ENCODE measurements at places on chromosomes 13 and 19.

GRCh38 chr13:34307607-34308006 is 489.7 kb downstream of the RFC3 start:
- no peak for DNase-seq

- no peak for DNase-seq
Observed at GRCh38 chr13:71830736-71831135, 36.3 kb downstream of the DACH1 start.

DNA sequence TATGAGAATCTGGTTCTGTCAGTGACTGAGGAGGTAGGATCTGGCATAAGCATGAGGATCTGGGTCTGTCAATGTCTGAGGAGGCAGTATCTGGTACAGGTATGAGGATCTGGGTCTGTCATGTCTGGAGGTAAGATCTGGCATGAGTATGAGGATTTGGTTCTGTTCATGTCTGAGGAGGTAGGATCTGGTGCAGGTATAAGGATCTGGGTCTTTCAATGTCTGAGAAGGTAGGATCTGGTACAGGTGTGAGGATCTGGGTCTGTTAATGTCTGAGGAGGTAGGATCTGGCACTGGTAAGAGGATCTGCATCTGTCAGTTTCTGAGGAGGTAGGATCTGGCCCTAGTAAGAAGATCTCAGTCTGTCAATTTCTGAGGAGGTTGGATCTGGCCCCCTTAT is 12.4 kb upstream of the PDCD2L start:
- DNase-seq = no peak

GRCh38 chr19:28915202-28915601 is 297.7 kb downstream of the UQCRFS1 start:
- no peak for DNase-seq

- no peak for DNase-seq
Observed at GRCh38 chr19:17468302-17469091, 1.8 kb upstream of the SLC27A1 start.

GRCh38 chr13:59906413-59907049 is 257.2 kb downstream of the DIAPH3 start:
- DNase-seq = no peak

GRCh38 chr19:17616961-17617806 is 61.7 kb downstream of the COLGALT1 start:
- DNase-seq = no peak

DNA sequence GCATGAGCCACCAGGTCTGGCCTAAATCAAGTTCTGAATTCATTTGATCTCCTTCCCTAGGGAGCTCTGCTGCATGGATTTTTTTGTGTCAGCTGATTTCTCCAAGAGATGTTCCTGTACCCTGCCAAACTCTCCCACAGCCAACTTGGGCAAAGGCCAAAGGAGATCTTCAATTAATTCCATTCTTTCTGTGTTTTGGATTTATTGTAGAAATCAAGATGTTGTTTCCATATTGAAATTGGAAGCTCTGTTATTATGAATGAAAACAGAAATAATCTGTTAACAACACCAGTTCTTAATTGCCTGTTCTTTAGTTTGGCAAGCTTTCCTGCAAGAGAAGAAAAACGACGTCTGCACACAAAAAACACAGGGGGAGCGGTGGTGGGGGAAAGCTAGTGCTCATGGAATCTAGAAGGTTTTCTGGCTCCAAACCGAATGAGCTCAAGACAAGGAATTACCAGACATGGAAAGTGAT is 86.5 kb upstream of the ABCC4 start:
- no peak for DNase-seq

DNA sequence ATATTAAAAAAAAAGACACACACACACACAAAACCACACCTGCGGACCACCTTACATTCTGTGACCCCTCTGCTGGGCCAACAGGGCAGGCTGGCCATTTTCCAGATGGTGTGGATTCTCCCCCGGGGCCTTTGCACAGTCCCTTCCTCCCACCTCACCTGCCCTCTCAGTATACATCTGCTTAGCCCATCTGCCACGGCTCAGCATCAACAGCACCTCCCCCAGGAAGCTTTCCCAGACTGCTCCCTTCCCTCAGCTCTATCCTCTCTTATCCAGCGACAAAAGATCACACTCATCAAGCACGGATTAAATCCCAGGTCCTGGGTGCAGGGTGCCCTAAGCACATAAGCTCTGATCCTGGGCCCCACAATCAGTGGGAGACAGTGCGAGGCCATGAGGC is 4.5 kb downstream of the ZNF787 start:
- DNase-seq = no peak

DNA sequence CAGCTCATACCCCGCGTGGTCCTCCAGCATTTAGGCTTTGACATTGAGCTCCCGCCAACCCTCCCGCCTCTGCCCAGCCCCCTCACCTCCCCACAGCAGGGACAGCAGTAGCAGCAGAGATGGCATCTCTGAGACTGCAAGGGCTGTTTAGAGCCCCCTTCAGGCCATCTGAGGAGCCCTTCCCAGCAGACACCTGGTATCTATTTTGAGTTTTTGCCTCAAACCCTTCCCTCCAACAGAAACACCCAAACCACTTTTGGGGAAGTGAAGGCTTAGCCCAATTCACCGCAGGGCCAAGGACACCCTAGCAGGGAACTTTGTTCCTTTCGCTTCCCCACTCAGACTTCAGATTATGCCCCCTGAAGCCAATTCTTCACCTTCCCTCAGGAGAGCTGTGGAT is 6.3 kb upstream of the ZNF175 start:
- DNase-seq = no peak

GRCh38 chr19:2150794-2151338 is 500 bp downstream of the AP3D1 start:
- no peak for DNase-seq

DNA sequence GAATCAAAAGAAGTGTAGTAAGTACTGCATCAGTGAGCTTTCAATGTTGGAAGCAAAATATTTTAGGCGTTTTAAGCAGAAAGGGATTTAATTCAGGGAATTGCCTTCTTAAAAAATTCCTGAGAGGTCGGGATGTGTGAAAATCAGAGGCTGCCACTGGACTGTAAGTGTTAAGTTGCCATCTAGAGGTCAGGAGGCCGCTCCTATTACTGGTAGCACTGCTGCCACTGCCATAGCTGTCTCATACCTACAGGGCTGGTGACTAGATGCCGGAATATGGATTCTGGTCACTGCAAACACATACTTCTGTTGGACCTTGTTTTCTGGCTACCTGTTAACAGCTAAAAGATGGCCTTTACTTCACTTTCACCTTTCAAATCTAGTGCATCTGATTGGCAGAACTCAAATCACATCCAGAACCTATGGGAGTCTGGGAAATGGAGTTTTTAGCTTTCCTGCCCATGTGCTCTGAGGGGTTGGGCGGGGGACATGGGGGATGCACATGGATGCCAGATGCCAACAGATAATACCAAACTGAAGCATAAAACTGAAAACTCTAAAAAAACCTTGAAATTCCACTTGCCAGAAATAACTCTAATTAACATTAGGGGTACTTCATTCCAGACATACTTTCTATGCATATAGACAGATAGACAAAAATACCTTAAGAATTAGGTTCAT is 29.8 kb downstream of the DGKH start:
- no peak for DNase-seq

GRCh38 chr13:95182570-95183265 is 118.5 kb downstream of the ABCC4 start:
- DNase-seq = no peak

DNA sequence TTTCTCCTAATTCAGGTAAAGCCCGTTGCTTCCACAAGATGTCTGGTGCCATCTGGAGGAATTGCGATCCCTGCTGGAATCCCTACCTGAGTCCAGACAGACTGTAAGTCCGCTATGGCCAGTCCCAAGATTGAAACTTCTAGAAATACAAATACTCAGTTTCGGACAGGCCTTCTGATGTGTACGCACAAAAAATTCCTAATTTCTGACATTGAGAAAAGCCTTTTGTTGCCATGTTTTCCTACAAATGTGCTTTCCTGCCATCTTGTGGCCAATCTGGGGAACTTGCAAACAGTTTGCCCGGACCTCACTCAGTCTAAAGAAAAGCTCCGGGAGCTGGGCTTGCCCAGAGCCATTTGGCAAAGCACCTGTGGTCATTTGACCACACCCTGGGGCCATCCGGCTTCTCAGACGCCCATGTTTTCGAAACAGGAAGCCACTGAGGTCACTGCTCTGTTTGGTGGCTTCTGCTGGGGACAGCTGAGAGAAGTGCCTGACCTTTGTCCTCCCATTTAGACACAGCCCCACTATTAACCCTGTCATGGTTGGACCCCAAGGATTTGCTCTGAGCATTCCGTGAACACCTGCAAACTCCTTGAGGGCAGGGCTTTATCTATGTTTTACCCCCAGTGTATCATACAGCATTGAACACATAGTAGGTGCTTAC is 79.4 kb downstream of the SLC15A1 start:
- no peak for DNase-seq

DNA sequence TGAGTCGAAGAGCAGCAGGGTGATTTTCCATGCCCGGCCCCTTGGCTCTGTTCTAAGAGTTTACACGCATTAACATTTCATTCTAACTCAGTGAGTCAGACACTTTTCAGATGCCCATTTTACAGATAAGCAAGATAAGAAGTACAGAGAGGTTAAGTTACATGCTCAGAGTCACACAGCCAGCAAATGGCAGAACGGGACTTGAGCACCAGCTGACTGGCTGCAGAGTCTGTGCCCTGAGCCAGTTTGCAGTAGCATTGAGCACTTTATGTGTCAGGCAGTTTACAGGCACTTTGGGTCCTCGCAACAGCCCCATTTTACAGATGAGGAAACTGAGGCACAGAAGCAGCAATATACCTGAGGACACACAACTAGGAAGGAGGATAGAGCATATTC is 19.0 kb downstream of the CCDC8 start:
- no peak for DNase-seq
